RPMI8226 (cell line): ENCODE measurements at places on chromosomes 3 and 15.

- DNase-seq = no peak
Observed at GRCh38 chr15:80890341-80891005, 99.1 kb downstream of the MESD start.

DNA sequence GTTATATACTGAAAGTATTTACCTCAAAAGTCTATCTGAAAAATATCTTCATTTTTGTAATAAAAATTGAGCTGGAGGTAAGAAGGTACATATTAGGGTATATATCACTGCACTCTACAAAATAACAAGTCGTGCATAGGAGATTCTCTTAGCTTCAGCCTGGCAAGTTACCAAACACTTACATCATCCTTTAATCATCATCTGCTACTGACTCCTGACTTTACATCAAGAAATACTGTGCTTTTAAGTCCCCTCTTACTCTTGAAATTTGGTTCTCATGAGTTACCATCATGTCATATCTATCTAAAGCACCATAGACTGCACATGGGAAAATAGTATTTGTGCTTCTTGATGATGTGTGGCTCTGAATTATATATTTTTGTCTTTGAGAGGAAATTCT lies 50.8 kb downstream of the LYSMD4 start:
- no peak for DNase-seq

GRCh38 chr3:9769426-9770275 lies at the start of gene CAMK1:
TSS of gene CAMK1 (minus strand) at chr3:9769947. CDS start at chr3:9767749, 2,198 bp downstream.
- DNase-seq = peak; percentile 46

DNA sequence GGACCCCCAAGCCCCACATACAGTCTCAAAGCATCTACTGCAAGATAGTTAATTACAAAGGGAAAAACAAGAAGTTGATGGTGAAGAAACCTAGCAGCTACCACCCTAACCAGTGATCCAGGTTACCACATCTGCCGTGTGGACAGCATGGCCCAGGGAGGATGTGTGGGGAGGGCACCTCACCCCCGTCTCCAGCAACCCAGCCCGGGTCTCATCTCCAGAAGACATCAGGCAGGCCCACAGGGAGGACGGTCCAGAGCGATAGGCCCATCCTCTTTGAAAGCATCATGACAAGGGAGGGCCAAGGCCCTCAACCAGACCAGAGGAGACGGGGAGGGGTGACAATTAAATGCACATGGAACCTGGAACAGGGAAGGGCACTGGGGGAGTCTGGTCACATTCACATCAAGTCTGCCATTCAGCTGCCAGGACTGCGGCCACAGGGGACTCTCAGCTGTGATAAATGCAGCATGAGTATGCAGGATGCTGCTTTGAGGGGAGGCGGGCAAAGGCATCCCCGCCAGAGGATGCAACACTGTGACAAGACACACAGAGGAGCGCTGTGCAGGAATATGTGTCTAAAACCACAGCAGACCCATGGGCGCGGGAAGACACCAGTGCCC lies 18.8 kb downstream of the ZXDC start:
- DNase-seq = no peak

DNA sequence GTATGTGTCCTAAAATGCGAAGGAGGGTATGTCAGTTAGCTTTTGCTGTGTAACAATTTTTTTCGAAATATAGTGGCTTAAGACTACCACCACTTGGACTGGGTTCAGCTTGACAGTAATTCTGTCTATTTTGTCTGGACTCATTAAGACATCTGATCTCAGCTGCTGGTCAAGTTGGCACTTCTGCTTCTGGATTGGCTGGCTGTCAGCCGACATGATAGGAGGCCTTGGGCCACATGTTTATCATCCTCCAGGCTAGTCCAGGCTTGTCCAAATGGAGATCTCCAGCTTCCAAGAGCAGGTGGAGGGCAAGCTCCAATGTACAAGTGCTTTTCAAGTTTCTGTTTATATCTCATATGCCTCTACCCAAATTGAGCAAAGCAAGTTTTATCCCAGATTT lies 95.9 kb downstream of the GALK2 start:
- no peak for DNase-seq

DNA sequence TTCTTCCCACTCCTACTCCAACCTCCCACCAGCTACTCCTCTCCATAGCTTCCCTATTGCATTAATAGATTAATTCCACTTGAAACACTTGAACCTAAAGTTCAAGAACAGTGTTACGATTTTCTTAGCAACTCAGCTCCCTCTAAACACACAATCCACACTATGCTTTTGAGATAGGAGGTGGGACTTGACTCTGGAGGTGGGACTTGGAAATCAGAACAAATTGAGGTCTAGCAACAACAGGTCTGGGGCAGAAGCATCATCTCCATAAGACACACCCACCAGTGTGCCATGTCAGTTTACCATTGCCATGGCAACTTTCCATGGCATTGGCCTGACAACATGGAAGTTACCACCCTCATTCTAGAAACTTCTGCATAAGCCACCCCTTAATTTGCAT lies 336.5 kb upstream of the ALCAM start:
- DNase-seq = no peak

DNA sequence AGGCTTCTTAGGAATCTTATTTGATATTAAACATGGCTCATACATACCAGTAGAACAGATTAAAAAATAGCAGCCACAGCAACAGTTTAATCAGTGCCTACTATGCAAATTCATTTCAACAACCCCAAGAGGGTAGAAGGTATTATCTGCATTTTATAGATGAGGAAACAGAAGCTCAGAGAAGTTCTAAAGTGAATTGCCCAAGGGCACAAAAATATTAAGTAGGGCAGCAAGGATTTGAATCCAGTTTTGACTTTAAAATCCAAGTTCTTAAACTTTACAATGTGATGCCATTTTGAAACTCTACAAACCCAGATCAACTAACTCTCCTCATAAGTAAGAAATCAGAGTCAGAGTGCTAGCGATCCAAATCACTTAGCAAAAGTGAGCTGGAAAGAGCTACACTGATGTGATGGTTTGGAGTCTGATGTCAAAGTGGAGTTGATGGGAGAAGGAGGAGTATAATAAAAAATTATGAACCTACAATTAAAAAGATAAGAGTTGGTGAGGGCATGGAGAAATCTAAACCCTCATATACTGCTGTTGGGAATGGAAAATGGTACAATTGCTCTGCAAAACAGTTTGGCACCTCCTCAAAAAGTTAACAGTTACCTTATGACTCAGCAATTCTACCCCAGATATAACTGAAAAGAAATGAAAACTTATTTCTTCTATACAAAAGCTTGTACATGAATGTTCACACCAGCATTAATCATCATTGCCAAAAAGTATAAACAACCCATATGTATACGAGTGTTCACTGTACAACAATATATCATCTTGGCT lies 51.0 kb upstream of the PLXND1 start:
- no peak for DNase-seq

GRCh38 chr15:38254051-38254883 lies 1.6 kb downstream of the SPRED1 start:
- DNase-seq = peak; percentile 71

DNA sequence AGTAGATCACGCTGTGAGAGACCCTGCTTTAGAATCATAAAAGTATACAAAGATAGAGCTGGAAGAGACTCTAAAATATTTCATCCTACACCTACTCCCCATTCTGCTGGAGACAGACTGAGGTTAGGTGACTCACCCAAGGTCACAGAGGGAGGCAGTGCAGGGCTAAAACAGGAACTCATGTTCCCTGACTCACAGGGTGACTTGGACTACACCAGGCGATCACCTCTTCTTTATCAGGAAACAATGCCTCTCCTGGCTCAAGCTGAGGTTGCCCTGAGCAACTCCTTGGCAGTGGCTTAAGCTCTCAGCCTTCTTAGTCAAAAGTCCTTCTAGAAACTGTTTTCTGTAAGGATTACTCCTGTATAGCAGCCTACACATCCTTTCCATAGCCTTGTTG lies 26.4 kb upstream of the TNFAIP8L3 start:
- no peak for DNase-seq

GRCh38 chr3:42035816-42036482 lies 55.2 kb upstream of the TRAK1 start:
- peak; percentile 85 for DNase-seq

DNA sequence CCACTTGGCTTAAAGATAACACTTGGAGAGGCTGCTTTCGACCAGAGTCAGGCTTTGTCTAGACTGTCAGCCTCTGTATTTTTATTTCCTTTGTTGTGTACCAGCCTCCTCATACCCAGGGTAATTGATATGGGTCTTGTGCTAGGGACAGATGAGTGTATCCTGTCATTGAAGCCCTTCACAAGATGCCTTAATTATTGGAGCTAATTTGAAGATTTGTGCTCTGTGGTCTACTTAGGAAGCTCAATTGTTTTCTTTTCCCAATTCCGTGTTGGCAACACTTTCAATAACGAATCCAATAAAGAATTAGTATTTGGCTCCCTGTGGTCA lies 60.5 kb upstream of the DPH6 start:
- DNase-seq = no peak

GRCh38 chr3:171732756-171733155 lies 77.5 kb downstream of the PLD1 start:
- DNase-seq = no peak
